ENCODE measurements at places on chromosomes 1 and 21. TPM values are rescaled to one million over a fixed set of nuclear protein-coding genes. Genes with fewer than 3 reads are reported as not detected.

DNA sequence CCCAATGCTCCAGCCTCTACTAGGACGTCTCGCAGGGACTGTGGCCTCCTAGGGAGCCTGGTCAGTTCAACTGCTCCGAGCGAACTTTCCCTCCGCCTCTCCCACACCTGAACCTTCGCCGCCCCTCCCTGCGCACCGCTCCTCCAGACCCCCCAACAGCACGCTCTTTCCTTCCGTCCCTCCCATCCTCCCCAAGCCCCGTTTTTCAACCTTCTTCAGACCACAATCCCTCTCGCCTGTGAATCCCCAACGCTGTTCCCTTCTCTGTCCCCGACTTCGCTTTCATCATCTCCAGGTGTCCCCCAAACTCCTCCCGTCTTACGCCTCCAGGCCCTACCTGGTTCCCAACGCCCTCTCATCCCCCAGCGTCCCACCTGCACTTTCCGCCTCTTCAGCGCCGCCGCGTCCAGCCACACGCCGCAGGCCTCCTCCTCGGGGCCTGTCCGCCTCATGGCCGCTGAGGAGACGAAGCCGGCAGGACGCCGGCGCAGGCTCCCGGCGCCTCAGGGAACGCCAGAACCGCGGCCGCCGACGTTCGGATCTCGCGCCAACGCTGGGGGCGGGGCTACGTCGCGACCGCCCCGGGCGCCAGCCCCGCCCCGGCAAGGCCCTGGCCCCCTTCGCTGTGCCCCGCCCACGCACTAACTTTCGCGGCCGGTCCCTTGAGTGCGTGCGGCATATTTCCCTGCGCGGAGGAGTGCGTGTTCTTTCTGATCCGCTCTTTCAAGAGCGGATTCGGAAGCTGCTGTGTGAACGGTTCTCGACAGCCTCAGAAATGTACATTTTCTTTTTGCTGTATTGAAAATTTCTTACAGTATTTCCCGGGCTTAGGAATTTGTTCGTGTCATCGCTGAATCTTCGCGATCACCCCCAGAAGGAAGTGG lies at the start of gene AUNIP:
Gene AUNIP, minus strand, starts transcription at position 552 of the 884 bp plus-strand sequence. Its CDS starts 100 bp downstream, at position 452.
- peak; percentile 93 for DNase-seq
- H3K27ac ChIP-seq: peak within 1 kb of the TSS; percentile 45
- no peaks in the 10 kb centered on the region for H3K36me3 ChIP-seq
- peak within 1 kb of the TSS; percentile 79 for H3K4me3 ChIP-seq
- 0 out of 2 replicates have a peak, but pooled peaks cover 7% of the 10 kb centered on the region for H3K4me1 ChIP-seq

The PHLDA3 gene
- total RNA-seq: 349 TPM

DNA sequence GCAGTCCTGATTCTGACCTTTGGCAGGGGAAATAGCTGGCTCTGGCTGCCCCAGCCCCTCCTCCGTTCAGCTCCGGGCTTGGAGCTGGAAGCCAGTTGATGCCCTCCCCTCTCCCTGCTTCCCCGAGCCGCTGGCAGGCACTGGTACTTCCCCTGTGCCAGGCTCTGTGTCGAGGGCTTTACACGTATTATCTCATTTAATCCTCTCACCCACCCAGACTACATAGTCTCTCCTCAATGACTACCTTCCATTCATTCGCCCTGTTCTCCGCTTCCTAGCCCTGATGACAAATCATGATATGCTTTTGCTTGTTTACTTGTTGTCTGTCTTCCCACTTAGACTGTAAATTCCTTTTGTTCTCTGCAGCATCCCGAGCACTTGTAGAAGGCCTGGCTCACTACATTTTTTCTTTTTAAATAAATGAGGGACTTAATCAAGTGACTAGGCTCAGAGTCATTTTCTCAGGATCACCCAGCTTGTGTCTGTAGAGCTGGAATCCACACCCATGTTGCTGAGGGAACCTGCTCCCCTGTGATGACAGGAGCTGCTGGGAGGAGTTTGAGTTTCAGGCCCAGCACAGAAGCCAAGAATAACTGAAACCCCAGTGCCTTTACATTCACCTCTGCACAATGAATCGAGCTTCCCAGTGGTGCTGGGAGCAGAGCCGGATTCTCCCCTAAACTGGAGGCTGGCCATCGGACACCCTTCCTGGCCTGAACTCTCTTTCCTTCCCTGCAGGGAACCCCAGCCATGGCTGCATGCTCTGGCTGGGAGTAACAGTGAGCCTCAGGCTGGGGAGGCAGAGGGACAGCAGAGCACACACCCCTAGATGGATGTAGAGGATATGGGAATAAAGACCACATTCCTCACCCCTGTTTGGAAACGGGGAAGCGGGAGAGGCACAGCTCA lies 58.3 kb downstream of the UBIAD1 start:
- DNase-seq: peak; percentile 19
- no peak overlapping the region for H3K27ac ChIP-seq
- no peaks in the 10 kb centered on the region for H3K27me3 ChIP-seq
- H3K36me3 ChIP-seq: no peaks in the 10 kb centered on the region
- H3K4me3 ChIP-seq: no peak overlapping the region

GRCh38 chr1:87393445-87394085 lies 64.9 kb downstream of the LMO4 start:
- DNase-seq: no peak
- no peak overlapping the region for H3K4me3 ChIP-seq
- H3K4me1 ChIP-seq: peaks cover 27% of the 10 kb centered on the region
- no peaks in the 10 kb centered on the region for H3K36me3 ChIP-seq
- H3K27ac ChIP-seq: peak overlapping the region; percentile 82
- H3K27me3 ChIP-seq: no peaks in the 10 kb centered on the region

GRCh38 chr1:244964112-244964971 lies 100.0 kb upstream of the HNRNPU start:
- H3K36me3 ChIP-seq: no peaks in the 10 kb centered on the region
- no peaks in the 10 kb centered on the region for H3K27me3 ChIP-seq
- peaks cover 39% of the 10 kb centered on the region for H3K4me1 ChIP-seq
- H3K4me3 ChIP-seq: peak overlapping the region; percentile 51
- H3K27ac ChIP-seq: peak overlapping the region; percentile 85

DNA sequence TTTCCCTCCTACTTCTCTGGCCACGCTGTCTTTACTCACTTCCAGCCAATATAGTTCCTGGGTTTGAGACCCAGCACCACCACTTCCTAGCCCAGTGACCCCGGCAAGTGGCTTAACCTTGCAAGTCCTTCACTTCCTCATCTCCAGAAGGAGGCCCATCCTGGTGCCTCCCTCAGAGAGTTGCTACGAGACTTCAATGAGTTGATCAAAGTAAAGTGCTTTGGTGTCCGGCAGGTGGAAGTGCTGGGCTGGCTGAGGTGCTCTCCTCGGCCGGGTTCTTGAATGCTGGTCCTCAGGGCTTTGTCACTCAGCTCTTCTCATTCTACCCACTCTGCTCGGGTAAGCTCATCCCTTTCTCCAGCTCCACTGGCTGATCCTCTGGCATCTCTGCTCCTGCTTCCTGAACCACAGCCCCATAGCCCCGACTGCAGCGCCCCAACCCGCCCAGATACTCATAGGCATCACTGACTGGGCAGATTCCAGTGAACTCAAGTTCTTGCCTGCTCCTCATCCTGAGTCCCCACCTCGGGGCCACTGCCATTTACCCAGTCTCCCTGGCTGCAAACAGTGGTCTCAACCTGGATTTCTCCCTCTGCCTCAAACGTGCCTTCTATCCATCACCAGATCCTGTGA lies 75.8 kb upstream of the WNT4 start:
- H3K27me3 ChIP-seq: no peaks in the 10 kb centered on the region
- no peak overlapping the region for H3K4me3 ChIP-seq

- H3K27me3 ChIP-seq: no peaks in the 10 kb centered on the region
- no peaks in the 10 kb centered on the region for H3K36me3 ChIP-seq
- no peak for DNase-seq
These were observed 45.9 kb upstream of the DPH5 start for GRCh38 chr1:101071470-101071891.

- no peaks in the 10 kb centered on the region for H3K27me3 ChIP-seq
- H3K4me1 ChIP-seq: no peaks in the 10 kb centered on the region
These were observed 12.2 kb downstream of the OLFML2B start for GRCh38 chr1:162011337-162012012.
